Vagina (tissue), 2 donors: ENCODE measurements at places on chromosomes 16 and 17. TPM values are rescaled to one million over a fixed set of nuclear protein-coding genes. Genes with fewer than 3 reads are reported as not detected.

The ERN2 gene
- total RNA-seq: not detected

The CSH2 gene
- not detected for total RNA-seq

GRCh38 chr16:67803894-67804293, 2.5 kb downstream of the RANBP10 start:
- DNase-seq: no peak

DNA sequence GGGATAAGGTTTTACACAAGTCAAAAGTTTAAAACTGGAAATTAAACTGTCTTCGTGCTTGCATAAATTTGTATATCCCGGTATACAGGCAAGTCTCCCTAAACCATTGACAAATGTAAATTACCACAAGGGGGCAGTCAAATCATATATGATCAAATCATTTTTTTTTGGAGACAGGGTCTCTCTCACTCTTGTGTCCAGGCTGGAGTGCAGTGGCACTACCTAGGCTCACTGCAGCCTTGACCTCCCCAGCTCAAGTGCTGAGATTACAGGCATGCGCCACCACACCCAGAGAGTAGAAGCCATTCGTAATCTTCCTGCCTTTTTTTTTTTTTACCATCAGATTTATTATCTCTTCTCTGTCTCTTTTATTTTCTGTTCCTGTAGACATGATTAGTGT, 18.5 kb downstream of the TOP2A start:
- DNase-seq: no peak

GRCh38 chr16:86481607-86482006, 28.7 kb upstream of the FOXF1 start:
- no peak for DNase-seq
